ENCODE measurements at places on chromosomes 13 and 19.

GRCh38 chr13:110450016-110450900 is 111.3 kb downstream of the RAB20 start:
- no peak for DNase-seq

DNA sequence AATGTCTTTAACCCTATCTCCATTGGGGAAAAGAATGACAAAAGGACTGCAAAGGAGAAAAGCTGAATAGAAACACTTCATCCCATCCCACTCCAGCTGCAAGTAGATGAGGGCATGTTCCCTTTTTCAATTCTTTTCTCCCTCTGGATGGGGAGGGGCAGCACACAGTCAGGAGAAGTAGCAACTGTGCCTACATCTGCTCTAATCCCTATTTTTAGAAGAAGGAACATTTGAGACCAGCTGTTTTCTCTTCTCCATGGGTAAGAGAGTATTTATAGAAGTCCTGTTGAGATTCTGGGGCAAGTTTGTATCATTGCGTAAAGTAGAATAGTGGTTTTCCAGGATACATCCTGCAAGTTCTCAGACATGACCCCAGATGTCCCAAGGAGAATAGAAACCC is 9.3 kb upstream of the GTF3A start:
- DNase-seq = no peak

GRCh38 chr19:35042056-35042730 is 672 bp downstream of the HPN start:
- no peak for DNase-seq

GRCh38 chr19:4284176-4284958 is 5.3 kb downstream of the SHD start:
- DNase-seq = no peak

DNA sequence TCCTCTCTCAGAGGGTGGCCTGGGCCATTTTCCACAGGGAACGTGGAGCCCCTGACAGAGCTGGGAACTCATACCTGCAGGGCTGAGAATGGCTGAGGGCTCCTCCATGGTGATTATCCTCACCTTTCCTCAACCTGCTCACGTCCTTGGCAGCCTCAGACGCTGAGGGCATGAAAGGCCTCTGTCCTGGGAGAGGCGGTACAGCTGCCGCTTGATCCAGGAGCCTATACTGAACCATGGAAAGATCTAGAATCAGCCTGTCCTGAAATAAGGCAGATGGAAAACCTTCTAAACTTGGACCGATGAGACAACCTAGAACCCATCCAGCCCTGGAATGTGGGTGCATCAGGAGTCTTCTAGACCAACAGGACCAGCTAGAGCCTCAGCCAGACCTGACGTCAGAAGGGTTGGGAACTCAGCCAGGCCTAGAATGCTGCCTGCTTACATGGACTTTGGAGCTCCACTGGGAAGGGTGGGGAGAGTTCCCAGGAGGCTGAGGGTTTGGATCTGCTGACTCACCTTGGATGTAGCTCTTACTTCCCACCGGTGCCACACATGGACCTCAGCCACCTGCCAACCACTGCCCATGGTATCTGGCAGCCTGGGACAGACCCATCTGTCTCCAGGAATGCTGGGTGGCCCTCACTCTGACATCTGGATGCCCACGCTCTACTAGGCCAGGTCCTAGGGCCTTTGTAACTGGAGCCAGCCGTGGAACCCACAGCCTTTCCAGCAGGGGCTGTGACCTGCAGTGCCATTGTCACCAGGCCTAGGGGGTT is 7.5 kb downstream of the KCTD15 start:
- no peak for DNase-seq
